IPS DF 19.7 (cell line): ENCODE measurements at places on chromosomes 5 and 9.

DNA sequence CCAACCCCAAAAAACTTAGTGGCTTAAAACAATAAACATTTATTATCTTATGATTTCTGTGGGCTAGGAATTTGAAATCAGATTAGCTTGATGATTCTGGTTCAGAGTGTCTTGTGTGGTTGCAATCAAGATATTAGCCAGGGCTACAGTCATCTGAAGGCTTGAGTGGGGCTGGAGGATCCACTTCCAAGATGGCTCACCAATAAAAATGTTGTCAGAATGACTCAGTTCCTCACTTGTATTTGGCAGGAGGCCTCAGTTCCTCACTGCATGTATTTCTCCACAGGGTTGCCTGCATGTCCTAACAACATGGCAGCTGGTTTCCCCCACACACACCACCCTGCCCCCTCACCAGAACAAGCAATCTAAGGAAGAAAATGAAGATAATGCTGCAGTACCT is 98.2 kb upstream of the NIPBL start:
- no peak for DNase-seq

- no peak for DNase-seq
These were observed 48.3 kb upstream of the LRRC14B start for GRCh38 chr5:143041-143440.

DNA sequence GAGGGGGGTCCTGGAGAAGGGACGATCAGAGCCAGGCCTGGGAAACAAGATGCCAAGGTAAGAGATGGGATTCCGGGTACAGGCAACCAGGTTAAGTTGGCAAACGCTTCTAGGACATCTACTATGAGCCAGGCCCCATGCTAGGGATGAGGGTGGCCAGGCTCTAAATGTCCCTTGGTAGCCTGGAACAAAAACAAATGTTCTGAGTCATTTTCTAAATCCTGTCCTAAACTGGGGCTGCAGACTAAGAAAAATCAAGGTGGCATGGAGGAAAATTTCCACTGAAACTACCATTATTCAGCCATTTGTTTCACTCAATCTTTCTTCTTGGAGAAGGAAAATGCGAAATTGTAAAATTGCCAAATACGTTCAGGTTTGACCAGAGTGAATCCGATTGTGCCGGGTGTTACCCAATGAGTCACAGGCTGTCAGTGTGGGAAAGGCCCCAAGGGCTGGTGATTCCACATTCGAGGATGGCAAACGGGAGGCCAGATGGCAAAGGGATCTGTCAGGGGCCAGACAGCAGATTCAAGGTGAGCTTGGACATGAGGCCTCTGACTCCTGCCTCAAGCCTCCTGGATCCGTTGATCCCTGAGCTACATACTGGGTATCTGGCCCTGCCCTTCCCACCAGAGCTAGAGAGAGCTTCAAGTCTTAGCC is 57.6 kb downstream of the PAX5 start:
- DNase-seq: no peak

GRCh38 chr5:103354446-103354845 is 95.9 kb downstream of the MACIR start:
- no peak for DNase-seq

- no peak for DNase-seq
These were observed 136.1 kb downstream of the TMEM38B start for GRCh38 chr9:105830461-105830860.

DNA sequence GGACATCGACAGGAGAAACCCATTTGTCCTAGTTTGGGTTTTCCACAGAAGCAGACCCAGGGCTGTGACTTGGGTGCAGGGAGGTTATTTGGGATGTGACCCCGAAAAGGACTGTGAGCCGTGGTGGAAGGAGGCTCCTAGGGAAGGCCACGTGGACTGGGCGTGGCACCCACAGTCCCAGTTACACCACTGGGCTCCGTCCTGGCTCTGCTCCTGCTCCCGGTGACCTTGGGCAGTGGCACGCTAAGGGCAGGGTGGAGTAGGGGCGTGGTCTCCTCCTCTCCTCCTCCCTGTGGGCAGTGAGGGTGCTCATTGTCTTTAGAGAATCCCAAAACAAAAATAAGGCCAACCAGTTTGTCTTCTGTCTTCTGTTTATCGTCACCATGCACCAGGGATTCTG is 190.1 kb downstream of the GADD45G start:
- no peak for DNase-seq

DNA sequence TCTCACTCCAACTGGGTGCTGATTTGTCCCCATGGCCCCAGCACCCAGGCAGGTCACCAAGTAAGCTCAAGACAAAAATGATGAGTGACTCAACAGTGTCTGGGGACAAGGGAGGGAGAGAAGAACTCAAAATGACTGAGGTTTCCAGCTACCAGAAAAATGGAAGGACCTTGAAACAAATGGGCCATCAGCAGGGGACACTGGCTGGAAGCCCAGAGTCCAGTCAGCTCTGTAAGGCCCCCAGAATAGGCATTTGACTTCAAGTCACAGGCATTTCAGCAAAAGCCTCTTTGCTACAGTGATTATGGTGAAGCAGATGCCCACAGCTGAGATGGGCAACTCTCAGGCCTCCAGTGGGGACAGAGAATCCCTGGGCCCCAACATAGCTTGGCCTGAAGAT is 139.0 kb upstream of the GABRP start:
- no peak for DNase-seq

DNA sequence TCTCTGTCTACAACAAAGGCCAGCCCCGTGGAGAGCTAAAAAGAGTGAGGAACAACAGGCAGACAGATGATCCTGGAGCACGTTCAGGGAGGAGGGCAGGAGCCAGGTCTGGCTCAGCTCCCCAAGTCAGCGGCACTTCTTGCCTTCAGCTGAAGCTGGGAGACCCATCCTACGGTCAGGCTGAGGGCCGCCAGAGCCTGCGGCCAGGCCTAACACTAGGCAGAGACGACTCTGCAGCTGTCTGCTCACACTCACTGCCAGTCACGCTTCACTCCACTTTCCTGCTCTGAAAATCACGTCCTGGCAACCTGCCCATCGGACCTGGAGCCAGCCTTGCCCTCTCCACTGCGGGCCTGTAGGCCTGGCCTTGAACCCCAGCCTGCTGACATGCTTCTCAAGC is 160.9 kb upstream of the LHFPL2 start:
- DNase-seq: no peak

DNA sequence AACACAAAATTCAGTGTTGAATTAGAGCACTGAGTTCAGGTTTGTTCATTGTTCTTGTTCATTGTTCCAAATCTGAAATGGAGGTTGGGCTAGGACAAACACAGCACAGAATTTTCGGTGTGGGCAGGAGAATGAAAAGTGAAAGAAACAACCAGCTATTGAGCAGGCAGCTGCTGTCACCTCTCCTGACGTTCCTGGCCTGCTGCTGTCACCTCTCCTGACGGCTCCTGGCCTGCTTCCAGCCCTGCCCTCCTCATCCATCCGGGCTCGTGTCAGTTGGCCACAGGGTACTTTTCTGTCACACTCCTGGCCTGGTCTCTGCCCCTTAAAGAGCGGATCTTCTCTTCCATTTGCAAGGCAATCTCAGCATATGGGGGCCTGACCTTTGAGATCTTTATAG is 45.2 kb upstream of the CKMT2 start:
- no peak for DNase-seq

GRCh38 chr5:149358868-149359495 is 1.1 kb downstream of the PCYOX1L start:
- no peak for DNase-seq

DNA sequence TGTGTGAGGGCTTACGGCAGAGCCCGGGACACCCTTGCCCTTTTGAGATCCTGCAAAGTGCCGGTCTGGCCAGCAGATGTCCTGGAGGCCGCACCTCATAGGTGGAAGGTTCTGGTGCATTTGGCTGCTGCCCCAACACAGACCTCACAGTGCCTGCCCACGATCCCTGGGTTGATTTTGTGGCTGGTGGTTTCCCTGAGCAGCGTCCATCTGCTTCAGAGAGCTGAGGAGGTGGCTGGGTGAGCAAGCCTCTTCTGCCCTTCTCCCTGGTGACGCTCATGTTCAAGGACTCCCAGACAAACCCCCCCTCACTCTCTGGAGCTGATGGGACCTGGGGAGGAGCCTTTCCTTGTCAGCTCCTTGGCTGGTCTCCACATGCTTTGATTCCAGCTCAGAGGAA is 18.9 kb downstream of the BNIP1 start:
- DNase-seq: no peak

GRCh38 chr9:87442451-87442850 is 55.2 kb upstream of the DAPK1 start:
- DNase-seq: no peak

GRCh38 chr5:16965581-16965980 is 29.5 kb upstream of the MYO10 start:
- no peak for DNase-seq

GRCh38 chr9:33903157-33903780 is 86.3 kb downstream of the UBE2R2 start:
- DNase-seq: no peak

DNA sequence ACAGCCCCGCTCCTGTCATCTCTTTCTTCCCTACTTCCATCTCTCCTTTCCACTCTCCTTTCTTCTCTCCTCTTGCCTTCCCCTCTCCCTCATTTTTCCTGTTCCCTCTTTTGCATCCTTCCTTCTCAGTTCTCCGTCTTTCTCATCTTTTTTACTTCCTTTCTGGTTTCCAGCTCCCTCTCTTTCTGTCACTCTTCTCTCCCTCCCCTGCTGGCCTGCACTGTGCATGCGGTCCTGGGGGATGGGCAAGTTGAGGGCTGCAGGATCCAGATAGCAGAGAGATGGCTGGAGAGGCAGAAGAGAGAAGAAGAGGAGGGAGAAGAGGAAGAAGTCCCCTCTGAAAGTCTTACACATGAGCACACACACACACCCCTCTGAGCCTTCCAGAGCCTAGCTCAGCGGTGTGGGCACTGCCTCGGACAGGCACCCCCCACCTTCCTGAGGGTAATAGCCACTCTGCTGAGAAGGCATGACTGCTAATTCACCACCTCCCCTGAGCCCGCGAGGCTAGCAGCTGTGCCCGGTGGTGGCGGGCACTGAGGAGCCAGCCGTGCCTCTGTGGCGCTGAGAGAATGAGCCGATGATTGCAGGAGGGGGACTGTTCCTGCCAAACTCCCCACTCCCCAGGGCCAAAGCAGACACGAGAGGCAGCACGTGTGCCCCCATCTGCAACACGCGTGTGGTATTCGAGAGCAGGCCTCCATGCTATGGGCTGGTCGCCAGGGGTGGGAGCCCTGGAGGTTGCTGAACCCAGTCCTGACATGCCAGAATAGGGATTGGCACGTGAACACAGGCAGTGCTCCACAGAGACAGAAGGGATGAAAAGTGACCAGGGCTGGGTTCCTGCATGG is 3.7 kb upstream of the CAMK2A start:
- DNase-seq: no peak

- DNase-seq: no peak
These were observed 29.9 kb downstream of the CSF2 start for GRCh38 chr5:132103332-132103951.

GRCh38 chr9:92242260-92243136 is 51.0 kb downstream of the IARS1 start:
- DNase-seq: no peak
